ENCODE measurements at places on chromosomes 4 and X.

DNA sequence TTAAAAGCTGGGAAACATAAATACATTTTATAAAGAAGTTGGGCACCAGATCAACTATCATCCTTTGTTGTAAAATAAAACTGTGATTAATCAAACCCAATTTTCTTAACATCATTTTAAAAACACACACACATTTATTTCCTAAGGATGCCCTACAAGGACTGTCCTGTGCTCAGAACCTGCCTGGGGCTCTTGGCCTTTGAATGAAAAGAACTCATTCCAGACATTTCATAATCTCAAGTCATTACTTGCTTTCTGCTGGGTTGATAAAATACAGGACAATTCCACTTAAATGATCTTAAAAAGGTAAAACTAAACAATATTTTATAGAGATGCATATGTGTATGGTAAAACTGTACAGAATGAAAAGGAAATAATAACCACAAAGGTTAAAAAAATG is 2.8 kb downstream of the SH3D19 start:
- no peak for DNase-seq

- no peak for DNase-seq
These were observed 90.2 kb downstream of the ARHGAP10 start for GRCh38 chr4:147822128-147822527.

DNA sequence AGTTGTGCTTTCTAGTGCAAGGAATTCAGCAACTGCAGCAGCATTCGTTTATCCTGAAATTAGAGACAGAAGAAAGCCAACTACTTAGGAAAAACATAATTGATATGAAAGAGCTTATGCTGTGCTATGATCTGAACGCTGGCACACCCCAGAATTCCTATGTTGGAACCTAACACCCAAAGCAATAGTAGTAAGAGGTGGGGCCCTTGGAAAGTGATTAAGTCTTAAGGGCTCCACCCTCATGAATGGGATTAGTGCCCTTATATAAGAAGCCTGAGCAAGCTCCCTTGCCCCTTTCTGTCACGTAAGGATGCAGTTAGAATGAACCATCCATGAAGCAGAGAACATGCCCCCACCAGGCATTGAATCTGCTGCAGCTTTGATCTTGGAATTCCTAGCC is 5.4 kb upstream of the LSM6 start:
- no peak for DNase-seq

GRCh38 chr4:80206111-80206510 is 8.8 kb downstream of the PRDM8 start:
- no peak for DNase-seq

- DNase-seq: no peak
These were observed 196.8 kb upstream of the FAT1 start for GRCh38 chr4:186920483-186920882.
